ENCODE measurements at places on chromosomes 2 and 18.

- DNase-seq, result no peak
Observed at GRCh38 chr2:24179683-24180082, 4.8 kb downstream of the FAM228A start.

DNA sequence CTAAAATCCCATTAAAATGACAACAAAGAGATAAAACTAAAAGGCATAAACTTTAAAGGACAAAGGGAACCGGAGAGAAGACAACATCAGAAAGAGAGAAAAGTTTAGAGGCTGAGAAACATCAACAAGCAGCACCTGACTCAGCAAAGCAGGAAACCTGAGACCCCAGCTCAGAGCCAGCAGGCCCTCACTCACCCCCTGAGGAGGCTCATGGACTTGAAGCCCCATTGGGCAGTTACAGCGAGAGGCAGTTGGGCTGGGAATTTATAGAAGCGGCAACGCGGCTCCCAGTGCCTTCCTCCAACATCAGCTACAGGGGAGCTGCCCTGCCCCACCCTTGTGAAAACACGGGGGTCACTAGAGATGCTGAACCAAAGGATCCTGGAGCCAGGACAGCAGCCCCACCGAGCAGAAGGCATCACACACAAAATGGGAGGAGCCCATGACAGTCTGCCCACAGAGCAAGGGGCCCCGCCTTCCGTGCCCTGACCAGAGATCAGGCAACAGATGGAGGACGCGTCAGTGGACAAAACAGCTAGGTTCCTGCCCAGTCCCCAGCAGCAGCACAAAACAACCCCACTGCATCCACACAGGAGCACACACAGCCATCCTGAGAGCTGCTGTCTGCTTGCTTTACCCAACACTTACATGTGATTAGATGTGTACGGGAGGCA, 52.7 kb downstream of the CMPK2 start:
- no peak for DNase-seq

DNA sequence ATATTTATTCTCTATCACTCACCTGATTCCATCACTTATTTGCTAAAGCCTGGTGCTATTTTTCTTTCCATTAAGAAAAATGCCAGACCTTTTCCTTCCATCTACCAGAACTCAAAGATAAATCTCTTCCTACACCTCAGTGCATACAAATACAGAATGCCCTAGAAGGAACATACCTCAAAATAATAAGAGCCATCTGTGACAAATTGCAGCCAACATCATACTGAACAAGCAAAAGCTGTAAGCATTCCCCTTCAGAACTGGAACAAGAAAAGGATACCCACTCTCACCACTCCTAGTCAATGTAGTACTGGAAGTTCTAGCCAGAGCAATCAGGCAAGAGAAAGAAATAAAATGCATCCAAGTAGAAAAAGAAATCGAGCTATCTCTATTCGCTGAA, 315.9 kb upstream of the UBE2E3 start:
- DNase-seq, result no peak

- DNase-seq, result no peak
Observed at GRCh38 chr2:128450211-128451024, 131.8 kb upstream of the HS6ST1 start.

Data from SHP77 treated with DMSO at 0.1 percent for 48 hours (cell line).